ENCODE measurements at places on chromosomes 12 and 14.
A peak's percentile ranks its signal among the peaks of the same experiment; 100 is the strongest.

- DNase-seq: no peak
These were observed 50.7 kb downstream of the TBC1D30 start for GRCh38 chr12:64875186-64875585.

GRCh38 chr12:113120670-113121370 is 14.7 kb downstream of the RASAL1 start:
- no peak for DNase-seq

DNA sequence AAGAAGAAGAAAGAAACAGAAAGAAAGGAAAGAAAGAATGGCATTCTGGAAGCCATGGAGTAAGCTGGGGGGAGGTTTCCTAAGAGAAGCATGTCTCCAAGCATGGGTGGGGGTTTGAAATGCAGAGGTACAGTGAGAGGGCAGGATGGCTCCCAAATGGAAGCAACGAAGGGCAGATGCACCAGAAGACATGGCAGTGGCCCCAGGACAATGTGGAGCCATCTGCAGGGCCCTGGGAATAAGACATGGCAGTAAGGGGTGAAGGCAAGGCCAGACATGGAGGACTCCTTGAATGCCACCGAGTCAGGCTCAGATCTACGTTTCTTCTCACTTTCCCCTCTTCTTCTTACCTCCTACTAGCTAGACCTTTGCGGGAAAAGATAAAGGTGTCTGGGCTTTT is 4.7 kb upstream of the COL2A1 start:
- no peak for DNase-seq

DNA sequence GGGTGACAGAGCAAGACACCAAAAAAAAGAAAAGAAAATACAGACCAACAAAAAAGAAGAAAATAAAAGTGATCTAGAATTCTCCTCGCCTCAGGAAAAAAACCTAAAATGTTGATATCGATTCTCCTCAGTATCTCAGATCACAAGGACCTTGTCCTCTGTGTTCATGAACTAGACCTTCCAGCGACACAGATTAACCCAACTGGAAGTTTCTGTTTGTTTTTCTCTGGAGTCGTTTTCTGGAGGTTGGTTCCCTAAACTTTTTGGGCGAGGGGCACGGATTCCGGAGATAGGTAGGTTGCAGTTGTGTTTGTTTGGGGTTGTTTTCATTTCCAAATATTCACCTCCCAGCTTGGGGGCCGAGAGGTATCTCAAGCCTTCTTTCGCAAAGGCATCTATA is 559 bp upstream of the RFC5 start:
- no peak for DNase-seq

GRCh38 chr12:90828621-90829020 is 126.4 kb downstream of the CCER1 start:
- no peak for DNase-seq

DNA sequence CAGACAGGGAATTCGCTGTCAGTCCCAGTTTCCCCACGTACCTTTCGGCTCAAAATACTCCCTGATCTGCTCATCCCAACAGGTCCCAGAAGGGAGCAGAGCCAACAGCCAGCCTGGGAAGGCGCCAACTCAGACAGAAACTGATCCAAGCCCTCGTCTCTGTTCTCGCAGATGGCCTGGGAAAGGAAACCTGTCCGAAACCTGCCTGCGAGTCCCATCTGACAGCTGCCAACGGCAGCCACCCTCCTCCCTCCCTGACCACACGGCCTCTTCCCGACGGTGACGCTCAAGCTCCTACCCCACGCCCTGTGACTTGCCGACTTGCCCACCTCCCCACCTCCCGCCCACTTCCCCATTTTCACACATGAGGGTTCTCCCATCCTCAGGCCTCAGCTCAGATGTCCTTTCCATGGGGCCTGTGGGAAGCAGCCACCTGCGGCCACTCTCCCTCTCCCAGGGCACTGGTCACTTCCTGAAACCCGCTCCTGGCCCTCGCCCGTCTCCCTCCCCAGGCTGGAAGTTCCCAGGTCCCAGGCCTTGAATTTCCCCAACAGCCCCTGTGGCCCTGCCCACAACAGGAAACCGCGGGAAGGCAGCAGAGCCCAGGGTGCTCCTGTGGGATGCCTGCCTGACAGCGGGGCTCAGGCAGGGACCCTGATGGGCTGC is 60.9 kb upstream of the FBRSL1 start:
- DNase-seq: no peak

- DNase-seq: no peak
These were observed 27.0 kb downstream of the ZCCHC8 start for GRCh38 chr12:122473543-122474323.

DNA sequence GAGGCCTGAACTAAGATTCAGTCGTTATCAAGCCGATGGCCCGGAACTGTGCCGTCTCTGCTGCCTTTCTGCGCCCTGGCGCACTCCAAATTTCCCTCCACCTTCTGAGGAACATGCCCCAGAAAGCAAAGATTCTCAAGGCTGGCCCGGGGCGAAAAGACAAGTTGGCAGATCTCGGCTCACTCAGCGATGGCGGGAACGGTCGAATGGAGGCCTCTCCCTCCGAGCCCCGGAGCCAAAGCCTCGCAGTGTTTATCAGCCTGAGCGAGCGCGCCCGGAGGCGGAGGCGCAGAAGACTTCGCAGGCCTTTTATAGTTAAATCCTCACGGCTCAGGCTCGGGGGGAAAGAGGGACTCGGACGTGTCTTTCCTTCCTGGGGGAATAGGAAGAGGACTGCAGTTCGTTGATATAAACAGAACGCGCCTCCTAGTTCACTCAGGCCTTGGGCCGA is 5.6 kb downstream of the TBX5 start:
- DNase-seq: no peak

GRCh38 chr12:109010259-109010658 is 10.6 kb downstream of the SVOP start:
- DNase-seq: no peak

DNA sequence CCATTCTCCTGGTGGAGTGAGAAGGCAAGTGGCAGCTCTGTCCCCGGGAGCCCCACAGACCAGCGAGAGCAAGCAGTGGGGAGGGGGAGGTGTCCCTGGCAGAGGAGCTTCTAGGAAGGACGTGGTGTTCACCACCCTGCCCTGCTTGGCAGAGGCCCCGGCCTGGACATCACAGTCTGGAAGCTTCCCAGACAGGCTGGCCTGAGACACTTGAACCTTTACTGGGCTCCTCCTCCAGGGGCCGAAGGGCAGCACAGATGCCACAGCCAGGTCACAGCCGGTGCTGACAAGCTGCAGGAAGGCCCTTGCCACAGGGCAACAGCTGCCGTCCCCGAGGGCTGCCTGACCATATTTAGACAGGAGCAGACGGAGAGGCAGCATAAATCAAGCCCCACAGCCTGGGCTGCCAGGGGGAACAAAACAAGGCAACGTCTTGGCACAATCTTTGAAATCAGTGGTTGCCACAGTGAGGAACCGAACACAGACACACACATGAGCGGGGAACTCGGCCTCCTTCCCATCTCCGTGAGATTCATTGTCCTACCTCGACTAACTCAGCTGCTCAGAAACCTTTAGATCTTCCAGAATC is 28.5 kb downstream of the PRIMA1 start:
- no peak for DNase-seq

GRCh38 chr12:122909442-122910288 is 13.7 kb upstream of the VPS37B start:
- DNase-seq: no peak

DNA sequence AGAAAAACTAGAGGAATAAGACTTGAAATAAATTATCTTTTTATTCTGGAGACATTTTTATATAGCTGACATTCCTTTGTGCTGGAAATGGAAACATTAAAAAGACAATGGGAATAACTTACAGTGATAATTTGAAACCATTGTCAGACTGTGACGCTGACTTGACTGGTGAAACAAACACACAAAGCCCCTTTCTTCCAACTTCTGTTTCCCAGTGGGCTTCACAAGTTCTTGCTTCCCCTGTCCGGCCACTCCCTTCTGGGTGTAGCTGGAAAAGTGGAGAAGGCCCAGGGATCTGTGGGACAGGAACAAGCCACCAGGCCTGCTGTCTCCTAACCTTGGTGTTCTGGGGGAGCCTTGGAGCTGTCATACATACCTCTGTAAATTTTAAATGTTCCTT is 58.8 kb downstream of the PELI2 start:
- no peak for DNase-seq

DNA sequence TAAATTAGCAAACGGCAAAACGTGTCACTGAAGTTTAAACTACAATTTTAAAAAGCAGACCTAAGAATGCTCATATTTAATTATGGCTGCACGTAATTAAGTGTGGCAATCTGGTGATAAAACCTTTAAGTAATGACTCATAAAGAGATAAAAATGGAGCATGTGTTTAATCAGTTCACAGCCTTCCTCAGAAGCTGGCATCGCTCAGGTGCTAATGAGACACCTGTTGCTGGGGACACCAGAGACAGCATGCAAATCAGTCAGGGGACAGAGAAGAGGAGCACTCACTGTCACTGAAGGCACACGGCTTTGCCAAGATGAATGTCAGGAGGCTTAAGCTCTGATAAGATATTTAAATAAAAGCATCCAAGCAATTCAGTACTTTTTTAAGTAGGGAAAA is 840.3 kb downstream of the GALC start:
- no peak for DNase-seq

- peak; percentile 40 for DNase-seq
These were observed 60.6 kb upstream of the ANO4 start for GRCh38 chr12:100733817-100734593.

GRCh38 chr14:38238878-38239277 is 17.0 kb downstream of the CLEC14A start:
- no peak for DNase-seq

DNA sequence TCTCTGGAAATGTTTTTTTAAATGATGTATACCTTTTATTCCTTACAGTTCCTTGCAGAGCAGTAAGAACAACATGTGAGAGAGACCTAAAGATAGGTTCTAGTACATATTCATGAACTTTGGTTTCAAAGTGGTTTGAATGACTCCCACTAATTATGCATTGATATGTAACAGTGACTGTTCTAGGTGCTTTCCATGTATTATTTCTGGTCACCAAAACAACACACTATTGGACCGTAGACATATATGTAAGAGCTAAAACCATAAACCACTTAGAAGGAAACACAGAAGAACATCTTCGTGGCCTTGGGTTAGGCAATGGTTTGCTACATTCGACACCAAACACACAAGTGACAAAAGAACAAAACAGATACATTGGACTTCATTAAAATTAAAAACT is 37.9 kb downstream of the SOX5 start:
- no peak for DNase-seq

- no peak for DNase-seq
These were observed 52.0 kb upstream of the NTF3 start for GRCh38 chr12:5379749-5380496.

- DNase-seq: peak; percentile 77
These were observed 49.1 kb upstream of the RNU6-8 start for GRCh38 chr14:32252030-32252670.

DNA sequence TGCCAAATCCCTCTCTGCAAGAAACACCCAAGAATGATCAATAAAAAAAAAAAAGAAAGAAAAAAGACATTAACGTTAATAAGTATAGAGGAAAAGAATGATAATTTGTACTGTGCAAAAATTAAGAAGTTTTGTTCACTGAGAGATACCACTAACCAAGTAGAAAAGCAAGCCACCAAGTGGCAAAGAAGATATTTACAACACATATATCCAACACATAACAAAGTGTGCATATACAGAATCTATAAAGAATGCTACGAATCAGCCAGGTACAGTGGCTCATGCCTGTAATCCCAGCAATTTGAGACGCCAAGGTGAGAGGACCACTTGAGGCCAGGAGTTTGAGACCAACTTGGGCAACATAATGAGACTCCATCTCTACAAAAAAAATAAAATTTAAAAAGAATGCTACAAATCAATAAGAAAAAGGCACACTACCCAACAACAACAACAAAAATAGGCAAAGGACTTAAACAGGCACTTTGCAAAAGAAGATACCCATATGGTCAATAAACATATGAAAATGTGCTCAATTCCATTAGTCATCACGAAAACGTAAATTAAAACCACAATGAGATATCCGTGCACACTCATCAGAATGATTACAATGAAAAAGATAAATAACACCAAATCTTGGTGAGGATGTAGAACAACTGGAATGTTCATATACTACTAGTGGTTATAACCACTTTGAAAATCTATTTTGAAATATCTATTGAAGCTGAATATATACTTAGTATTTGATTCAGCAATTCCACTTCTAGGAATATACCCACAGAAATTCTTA is 19.8 kb downstream of the GALNT4 start:
- DNase-seq: no peak

DNA sequence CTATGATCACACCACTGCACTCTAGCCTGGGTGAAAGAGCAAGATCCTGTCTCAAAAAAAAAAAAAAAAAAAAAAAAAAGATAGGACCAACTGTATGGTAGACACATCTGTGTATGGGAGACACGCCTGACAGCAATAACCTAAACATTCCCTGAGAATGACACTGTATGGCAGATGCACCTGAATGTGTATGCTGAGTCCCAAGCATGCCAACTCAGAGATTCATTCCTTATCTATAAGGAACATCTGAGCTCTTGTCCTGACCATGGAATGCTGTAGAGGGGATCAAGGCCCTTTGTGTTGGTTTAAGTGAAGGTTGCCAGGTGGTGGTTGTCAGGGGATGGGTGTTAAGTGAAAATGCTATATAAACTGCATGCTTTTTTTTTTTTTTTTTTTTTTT is 19.2 kb upstream of the LGALS3 start:
- DNase-seq: peak; percentile 57

GRCh38 chr14:61379639-61380184 is 58.3 kb downstream of the PRKCH start:
- no peak for DNase-seq

- DNase-seq: no peak
These were observed 929.5 kb downstream of the VRK1 start for GRCh38 chr14:97726676-97727075.

- no peak for DNase-seq
These were observed 61.5 kb downstream of the MAP1LC3B2 start for GRCh38 chr12:116620492-116621191.

DNA sequence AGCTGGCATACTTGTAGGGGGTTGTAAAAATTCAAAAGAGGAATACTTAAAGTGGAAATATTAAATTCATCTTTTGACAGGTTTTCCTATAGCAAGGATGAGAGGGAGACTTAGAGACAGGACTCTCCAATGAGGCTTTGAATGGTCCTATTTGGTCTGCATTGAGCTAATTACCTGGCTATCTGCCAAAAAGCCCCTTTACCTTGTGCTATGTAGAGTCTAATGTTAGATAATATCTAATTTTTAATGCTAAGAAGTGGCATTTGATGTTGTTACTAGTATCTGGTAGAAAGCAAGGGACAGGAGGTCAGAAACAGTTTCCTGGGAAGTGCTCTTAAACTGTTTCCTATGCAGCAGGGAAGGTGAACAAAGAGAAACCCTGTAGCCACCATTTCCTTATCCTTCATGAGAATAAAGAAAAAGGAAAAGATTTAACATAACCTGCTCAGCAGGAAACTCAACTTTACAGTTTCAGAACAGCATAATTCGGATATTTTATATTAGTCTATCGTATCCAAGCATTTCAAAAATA is 550.0 kb downstream of the SOX5 start:
- DNase-seq: no peak

Measured in hematopoietic multipotent progenitor cell treated with erythropoietin and hydrocortisone succinate and interleukin-3 and kit ligand, for 8 days (in vitro differentiated cells).